ENCODE measurements at places on chromosomes 4 and X. TPM values are rescaled to one million over a fixed set of nuclear protein-coding genes. Genes with fewer than 3 reads are reported as not detected.

- no peak for DNase-seq
These were observed 90.6 kb downstream of the MID1IP1 start for GRCh38 chrX:38891641-38892413.

GRCh38 chr4:21018817-21019216 lies 318.6 kb downstream of the PACRGL start:
- no peak for DNase-seq

GRCh38 chr4:188201851-188202250 lies 62.6 kb downstream of the TRIML1 start:
- no peak for DNase-seq

DNA sequence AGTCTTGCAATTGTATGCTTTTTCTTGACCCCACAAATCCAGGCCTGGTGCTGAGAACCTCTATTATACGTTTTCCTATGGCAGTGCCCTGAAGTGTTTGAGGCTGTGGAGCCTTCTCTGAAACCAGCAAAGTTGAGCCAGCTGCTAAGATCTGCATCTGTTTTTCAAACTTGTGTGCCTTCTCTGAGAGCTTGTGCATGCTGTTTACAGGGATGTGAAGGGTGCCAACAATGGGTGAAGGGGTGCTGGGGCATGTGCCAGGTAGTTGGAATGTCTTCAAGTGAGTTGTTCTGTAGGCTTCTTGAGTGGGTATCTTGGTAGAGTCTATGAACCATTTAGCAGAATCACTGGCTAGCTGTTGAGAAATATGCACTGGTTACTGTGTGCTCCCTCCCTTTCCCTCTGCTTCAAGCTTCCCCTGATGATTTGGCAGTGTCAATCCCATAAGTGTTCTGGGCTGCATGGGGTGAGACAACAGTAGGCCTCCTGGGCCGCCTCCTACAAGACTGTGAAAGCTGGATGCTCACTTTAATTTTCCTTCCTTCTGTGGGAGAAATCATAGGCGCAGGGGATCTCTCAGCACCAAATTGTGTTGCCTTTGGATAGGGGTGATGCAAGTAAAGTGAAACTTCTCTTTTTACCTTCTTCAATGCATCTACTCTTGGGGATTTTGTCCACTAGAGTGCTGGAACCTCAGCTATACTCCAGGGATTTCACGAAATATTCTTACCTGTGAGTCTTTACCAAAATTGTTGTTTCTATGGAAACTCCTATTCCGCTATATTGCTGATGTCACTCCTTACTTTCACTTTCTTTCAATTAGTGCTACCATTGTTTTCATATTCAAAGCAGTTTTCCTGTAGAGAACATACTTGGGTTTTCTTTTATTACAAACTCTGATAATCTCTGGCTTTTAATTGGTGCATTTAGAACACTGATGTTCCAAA lies 30.0 kb downstream of the ITM2A start:
- no peak for DNase-seq

DNA sequence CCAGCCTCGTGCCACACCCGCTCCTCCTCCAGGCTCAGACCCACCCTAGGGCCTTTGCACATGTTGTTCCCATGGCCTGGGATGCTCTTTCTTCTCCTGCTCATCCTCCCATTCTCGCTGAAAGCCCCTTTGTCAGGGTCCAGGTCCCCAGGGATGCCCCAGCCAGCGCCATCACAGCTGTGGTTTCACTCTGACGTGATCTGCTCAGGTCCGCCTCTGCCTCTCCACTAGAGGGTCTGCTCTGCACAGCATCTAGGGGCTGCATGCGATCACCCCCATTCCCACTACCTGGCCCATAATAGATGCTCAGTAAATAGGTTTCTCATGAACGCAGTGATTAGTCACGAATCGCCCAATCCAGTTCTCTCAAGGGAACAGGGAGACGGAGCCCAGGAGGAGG lies 222.5 kb downstream of the AFAP1 start:
- no peak for DNase-seq

DNA sequence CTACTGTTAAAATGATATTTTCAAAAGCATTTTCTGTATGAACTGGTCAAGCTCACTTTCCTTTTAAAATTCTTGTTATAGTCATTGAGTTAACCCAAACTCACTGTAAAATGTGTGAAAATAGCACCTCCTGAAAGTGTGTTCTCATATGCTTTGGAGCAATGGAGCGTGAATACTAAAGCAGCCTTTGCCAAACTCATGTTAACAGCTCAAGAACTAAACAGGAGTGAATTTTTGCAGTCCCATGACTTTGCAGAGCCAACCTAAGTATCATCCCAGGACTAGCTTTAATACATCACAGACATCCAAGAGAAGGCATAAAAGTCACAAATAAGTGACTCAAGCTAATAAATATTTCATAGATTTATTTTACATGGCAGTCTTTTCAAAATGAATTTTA lies 2.3 kb downstream of the AMMECR1 start:
- no peak for DNase-seq

- DNase-seq, result no peak
These were observed 314.7 kb downstream of the PDGFC start for GRCh38 chr4:156656896-156657295.

DNA sequence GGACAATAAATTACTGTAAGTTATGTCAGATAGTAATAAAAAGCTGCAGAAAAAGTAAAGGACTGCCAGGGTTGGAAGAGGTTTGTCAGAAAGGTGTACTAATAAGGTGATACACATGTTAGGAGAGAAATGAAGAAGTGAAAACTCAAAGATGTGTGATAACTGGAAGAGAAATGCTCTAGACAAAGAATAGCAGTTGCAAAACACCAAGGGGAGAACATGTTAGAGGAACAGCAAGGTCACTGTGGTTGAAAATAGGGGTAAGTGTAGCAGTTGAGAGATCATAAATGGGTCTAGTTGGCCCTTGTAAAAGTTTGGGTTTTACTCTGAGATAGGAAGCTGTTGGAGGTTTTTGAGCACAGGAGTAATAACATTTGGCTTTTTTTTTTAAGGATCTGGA lies 46.9 kb downstream of the HSPA4L start:
- no peak for DNase-seq

GRCh38 chr4:151045907-151046306 lies 30.8 kb upstream of the LRBA start:
- no peak for DNase-seq

DNA sequence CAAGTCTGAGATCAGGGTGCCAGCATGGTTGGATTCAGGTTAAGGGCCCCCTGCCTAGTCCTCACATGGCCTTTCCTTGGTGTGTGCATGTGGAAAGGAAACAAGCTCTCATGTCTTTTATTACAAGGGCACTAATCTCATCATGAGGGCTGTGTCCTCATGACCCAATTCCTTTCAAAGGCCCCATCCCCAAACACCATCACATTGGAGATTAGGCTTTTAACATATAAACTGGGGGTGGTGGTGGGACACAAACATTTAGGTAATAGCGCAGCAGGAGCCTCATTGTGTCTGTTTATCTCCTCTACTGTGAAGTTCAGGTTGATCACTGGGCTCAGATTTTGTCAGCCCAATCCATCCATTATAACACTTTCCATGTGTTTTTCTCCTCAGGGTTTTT lies 41.0 kb downstream of the BEX3 start:
- DNase-seq, result no peak

GRCh38 chr4:160371446-160371845 lies 1268.6 kb downstream of the RAPGEF2 start:
- no peak for DNase-seq

DNA sequence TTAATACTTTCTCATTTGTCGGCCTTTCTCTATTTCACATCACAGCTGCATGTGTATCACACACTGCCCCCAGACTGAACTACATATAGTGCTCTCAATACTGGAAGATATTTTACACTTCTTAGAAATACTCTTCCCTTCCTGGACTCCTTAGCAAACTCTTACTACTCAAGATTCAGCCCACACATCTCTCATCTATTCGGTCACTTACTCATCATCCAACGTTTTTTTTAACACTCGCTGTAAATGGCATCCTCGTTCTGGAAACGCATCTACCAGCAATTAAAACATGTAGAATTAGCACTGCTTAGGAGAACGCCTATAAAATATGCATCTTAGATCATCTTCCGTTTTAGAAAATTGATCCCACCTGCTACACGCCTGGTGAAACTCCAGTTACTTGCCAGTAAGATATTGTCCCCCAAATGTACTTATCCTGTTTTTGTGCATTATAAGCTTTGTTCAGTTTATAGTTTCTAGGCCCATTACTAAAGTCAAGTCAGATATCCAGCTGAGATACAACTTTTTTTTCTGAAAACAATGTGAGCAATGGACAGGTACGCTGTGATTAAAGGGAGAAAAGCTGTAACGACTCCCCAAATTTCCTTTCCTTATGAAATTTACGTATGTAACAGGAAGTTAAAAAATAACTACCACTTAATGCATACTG lies 1.0 kb downstream of the LRP2BP start:
- no peak for DNase-seq

DNA sequence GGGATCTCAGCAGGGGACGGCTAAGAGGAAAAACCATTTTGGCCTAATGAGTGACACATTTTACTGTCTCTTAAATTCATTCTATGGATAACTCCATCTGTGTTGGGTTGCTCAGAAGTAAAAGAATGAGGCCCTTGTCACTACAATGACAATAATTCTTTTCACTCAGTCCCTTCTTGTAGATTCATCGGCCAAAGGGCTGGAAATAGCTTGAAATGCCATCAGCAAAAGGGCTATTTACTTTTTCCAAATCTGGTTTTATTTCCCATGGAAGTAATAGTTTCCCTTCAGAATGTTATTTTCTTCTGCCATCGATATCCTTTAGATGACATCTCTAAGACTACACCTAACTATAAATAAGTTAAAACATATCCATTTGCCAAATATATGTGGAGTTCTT lies 7.4 kb downstream of the MEPE start:
- DNase-seq, result no peak

DNA sequence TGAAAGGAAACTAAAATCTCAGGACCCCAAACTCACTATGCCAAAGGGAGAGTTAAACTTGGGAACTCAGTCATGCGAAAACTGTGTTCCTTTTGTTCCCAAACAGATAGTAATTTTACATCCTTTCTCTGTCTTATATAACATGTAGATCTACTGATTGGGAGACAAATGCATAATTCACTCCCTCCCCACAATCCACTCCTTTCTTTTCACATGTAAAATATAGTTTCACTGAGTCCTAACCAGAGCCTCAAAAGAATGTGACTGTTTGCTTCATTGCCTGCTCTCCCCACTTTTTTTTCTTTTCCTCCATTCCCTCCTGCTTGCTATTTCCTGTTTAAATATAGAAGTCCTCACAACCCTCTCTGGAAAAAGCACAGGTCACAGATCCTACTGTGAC lies 699.3 kb upstream of the ADGRL3 start:
- no peak for DNase-seq

- no peak for DNase-seq
These were observed 308.8 kb downstream of the TEX13C start for GRCh38 chrX:125628435-125628834.

GRCh38 chr4:126807132-126807531 lies 825.6 kb upstream of the INTU start:
- DNase-seq, result no peak

DNA sequence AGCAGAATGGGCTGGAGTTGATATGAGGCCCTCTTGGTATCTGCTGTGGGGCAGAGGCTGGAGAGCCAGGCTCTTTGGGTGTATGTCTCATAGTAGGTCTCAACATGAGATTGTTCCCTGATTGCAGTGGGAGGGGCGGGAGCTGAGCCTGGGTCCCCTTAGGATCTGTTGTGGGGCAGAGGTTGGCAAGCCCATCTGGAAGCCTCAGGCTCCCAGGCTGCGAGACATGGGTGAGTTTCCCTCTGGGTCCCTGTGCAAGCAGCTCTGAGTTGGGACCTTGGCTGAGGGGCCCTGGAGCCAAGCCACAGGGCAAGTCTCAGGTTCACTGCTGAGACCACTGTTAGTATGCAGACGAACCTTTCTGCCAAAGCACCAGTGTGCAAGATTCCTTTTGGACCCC lies 201.9 kb downstream of the ARHGAP10 start:
- no peak for DNase-seq

GRCh38 chr4:150126864-150127203 lies 48.6 kb downstream of the DCLK2 start:
- DNase-seq, result no peak

GRCh38 chrX:31604629-31605221 lies 532.9 kb upstream of the FTHL17 start:
- no peak for DNase-seq

GRCh38 chrX:67346667-67347066 lies 197.2 kb upstream of the AR start:
- no peak for DNase-seq

DNA sequence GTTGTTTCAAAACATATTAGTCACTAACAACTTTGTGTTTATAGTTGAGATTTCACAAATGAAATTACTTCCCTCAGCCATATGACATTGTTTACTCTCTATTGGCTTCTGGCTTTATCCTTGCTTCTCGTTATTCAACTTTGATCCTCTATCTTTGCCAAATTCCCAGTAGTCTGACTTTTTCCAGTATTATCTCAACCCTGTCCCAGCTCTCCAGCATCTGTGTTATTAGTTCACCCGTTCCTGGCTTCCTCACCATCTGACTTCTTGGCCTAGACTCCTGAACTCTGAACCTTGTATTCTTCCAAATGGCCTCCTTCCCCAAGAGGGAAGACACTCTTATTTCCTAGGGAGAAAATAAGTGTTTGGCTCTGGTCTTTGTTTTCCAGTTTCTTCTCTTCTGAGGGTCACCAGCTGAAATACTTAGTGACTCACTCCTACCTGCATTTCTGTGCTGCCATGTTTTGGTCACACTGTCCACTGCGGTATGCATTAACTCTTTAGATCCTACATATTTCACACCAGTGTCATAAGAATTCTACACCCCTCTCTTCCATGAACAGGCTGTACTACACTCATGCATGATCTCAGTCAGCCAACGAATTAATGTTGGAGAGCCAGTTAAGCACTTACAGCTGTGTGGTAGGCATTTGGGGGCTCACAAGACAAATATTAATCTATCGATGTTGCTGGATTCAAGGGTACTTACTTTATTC lies 17.0 kb upstream of the ARHGAP24 start:
- no peak for DNase-seq

DNA sequence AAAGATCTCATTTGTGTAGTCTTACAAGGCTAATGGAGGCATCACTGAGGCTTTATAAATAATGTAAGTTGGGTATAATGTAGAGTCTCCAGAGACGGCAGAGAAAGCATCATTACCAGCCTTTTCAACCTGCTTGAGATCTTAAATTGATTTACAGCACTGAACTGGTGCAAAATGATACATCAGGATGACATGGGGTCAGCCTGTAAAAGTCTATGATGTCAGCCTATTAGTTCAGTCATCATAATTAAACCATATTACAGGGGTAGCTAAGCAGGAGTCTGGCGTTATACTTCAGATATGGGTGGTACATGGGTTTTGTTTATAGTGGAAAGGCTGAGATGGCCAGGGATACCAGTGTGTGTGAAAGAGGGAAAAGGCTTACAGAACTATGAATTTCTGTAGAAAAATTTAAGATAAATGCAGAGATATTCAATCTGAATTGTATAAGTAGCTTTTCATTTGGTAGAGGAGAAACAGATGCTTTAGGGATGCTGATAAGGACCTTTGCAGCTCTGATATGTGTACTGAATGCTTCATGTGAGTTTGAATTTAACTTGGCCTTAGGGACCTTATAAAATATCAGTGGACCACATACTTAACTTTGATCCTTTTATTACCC lies 2.7 kb downstream of the SMAD1 start:
- no peak for DNase-seq

DCAF12L1 gene
- not detected for total RNA-seq

SPANXA2 gene
- not detected for total RNA-seq

DCAF4L1 gene
- 0.19 TPM for total RNA-seq

SNX25 gene
- 11.1 TPM for total RNA-seq

PRR32 gene
- total RNA-seq, result 0.30 TPM

SLC6A8 gene
- total RNA-seq, result 192 TPM

CYTL1 gene
- total RNA-seq, result not detected

ARR3 gene
- total RNA-seq, result not detected

PACRGL gene
- 6.1 TPM for total RNA-seq

BEND4 gene
- total RNA-seq, result 0.05 TPM
